ENCODE measurements at places on chromosomes 3 and 15. TPM values are rescaled to one million over a fixed set of nuclear protein-coding genes. Genes with fewer than 3 reads are reported as not detected.

The SLC9C1 gene
- total RNA-seq = not detected

The GPR176 gene
- 0.59 TPM for total RNA-seq

The CD200 gene
- total RNA-seq = not detected

The TPRG1 gene
- total RNA-seq = 9.0 TPM

The NANOGP8 gene
- not detected for total RNA-seq

The CEP152 gene
- total RNA-seq = 1.2 TPM

The RCN2 gene
- 16.7 TPM for total RNA-seq

The APOD gene
- total RNA-seq = 0.51 TPM

The SLC38A3 gene
- total RNA-seq = 311 TPM

All from right lobe of liver (tissue), 6 donors.